Heart right ventricle (tissue), 16 donors: ENCODE measurements at places on chromosomes 3 and 15. TPM values are rescaled to one million over a fixed set of nuclear protein-coding genes. Genes with fewer than 3 reads are reported as not detected.

Gene CCDC71
- 12.2 TPM for total RNA-seq

- DNase-seq = no peak
Observed at GRCh38 chr3:56997675-56998074, 62.8 kb upstream of the SPATA12 start.

Gene A4GNT
- not detected for total RNA-seq

Gene GOLGA6D
- total RNA-seq = not detected

Gene KNL1
- total RNA-seq = 0.80 TPM

Gene CKMT1B
- total RNA-seq = 1.6 TPM

Gene GXYLT2
- 20.9 TPM for total RNA-seq

Gene C3orf49
- not detected for total RNA-seq

DNA sequence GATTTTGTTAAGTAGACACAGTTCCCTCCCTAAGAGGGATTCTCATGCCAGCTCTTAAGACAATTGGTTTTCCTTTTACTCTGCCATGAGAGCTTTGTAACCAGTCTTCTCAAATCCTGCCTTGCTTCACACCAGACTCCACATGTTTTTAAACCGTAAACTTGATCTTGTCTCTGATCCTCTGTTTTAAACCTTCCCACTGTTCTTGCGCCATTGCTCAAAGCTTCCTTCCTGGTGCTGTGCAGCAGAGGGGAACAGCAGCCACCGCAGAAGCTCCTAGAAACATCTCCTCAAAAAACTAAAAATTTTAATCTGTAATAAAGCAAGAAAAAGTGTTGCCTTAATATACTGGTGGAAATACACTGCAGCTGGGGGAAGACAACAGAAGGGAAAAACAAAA, 154.5 kb upstream of the SATB1 start:
- no peak for DNase-seq

Gene BDH1
- 70.6 TPM for total RNA-seq

DNA sequence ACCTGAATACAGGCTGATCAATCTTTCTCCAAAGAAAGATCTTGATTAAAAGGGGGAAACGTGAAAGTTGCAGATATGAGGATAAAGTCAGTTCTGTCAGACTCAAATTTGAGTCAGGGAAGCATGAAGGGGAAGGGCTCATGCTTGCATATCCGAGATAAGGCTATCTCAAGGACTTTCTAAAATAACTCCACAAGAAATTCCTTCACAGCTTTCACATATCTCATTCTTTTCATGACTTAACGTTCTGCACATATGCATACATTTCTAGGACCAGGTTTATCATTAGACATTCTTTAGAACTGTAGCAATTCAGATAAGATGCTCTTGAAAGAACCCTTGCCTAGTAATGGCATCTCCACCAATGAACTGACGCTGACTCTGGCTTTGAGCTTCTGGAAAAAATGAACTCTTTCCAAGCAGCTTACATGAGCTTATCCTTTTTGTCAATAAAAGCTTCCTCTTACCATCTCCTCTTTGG, 15.9 kb downstream of the SH3GL3 start:
- DNase-seq = no peak

DNA sequence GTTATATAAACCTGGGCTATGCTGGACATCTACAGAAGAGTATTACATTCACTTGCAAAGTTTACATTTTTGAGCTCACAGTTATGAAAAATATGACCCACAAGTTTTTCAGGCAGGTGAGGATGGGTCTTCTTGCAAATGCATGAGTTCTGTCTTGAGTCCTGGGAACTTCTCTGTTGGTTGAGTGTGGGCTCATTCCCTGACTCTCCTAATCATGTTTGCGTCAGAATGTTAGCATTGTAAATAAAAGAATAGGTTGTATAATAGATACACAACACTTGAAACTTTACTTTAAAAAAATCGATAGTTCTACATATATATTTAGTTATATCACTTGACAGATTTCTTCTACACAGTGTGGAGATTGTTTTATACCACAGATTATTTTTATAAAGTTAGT, 7.2 kb upstream of the EXOG start:
- no peak for DNase-seq

Gene GPR27
- 3.5 TPM for total RNA-seq

DNA sequence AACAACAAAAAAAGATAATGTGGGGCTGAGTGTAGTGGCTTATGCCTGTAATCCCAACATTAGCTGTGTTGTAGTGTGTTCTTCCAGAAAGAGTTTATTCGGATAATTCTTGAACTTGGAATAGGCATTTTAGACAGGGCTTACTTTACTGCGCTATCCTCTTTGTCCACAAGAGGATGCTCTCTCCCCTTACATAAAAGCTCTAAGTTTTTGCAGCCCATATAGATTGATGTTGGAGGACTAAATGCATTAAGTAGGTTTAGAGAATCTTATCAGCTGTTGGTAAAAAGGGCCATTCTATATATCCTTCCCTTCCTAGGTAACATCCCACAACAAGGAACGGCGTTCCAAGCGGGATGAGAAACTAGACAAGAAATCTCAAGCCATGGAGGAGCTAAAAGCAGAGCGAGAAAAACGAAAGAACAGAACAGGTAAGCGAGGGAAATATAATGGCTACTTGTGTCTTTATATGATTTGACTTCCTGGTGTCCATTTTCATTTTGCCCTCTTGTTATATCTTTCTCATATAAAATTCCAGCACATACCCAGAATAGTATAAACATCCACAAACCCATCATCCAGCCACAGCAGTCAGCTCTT, 27.8 kb upstream of the ITPKA start:
- no peak for DNase-seq

GRCh38 chr3:74000725-74001124, 376.0 kb upstream of the PDZRN3 start:
- DNase-seq = no peak

Gene SLC12A1
- not detected for total RNA-seq

- no peak for DNase-seq
Observed at GRCh38 chr3:153957421-153957820, 163.8 kb upstream of the ARHGEF26 start.

Gene FSTL1
- total RNA-seq = 346 TPM

DNA sequence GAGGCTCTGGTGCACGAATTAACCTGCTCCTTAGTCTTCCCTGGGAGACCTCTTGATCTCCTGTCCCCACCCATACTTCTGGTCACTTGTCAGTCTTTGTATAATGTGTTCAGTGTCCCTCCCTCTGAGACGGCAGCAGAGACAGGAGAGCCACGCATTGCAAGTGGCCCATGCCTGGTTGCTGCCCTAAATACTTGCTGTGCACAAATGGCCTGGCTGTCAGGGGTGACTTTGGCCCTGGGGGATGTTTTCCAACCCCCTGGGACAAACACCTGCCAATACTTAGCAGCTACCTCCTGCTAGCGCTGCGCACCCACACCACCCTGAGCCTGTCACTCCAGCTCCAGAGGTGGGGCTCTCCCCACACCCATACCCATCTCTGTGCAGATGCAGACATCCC, 17.2 kb downstream of the KLF13 start:
- DNase-seq = no peak

Gene TMEM212
- total RNA-seq = not detected

Gene MOBP
- 0.07 TPM for total RNA-seq

Gene PTPRG
- total RNA-seq = 38.3 TPM

Gene GADL1
- total RNA-seq = 0.49 TPM

DNA sequence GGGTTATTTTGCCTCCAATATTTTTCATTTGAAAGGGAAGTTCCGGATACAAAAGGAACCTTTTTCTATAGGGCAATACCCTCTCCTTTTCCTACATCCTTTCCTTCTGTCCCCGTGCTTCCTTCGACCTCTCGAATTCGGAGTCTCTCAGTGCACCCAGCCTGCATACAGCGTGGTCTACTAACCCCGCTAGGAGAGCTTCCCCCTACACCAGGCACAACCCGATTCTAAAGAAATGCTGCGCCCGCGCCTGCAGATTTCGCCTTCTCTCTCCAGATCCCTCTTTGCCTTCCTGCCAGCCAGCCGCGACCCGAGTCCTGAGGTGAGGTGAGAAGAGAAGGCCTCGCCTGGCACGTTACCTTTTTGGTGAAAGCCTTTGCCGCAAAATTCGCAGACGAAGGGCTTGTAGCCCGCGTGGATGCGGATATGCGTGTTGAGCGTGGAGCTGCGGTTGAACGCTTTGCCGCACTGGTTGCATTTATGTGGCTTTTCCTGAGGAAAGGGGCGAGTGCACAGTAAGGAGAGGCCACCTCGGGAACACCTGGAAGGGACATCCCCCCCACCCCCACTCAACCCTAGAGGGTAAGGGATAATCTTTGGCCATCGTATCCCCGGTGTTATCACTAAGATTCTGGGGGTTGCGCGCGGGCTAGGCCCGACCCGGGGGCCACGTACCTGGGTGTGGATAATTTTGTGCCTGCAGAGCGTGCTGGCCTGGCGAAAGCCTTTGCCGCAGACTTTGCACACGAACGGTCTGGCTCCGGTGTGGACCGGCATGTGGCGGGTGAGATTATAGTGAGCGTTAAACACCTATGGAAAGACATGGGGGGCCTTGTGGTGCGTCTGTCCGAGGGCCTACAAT, 2.3 kb downstream of the FEZF2 start:
- no peak for DNase-seq

Gene RASGRF1
- 0.37 TPM for total RNA-seq

GRCh38 chr3:120177707-120178306, 83.6 kb upstream of the GSK3B start:
- DNase-seq = no peak

DNA sequence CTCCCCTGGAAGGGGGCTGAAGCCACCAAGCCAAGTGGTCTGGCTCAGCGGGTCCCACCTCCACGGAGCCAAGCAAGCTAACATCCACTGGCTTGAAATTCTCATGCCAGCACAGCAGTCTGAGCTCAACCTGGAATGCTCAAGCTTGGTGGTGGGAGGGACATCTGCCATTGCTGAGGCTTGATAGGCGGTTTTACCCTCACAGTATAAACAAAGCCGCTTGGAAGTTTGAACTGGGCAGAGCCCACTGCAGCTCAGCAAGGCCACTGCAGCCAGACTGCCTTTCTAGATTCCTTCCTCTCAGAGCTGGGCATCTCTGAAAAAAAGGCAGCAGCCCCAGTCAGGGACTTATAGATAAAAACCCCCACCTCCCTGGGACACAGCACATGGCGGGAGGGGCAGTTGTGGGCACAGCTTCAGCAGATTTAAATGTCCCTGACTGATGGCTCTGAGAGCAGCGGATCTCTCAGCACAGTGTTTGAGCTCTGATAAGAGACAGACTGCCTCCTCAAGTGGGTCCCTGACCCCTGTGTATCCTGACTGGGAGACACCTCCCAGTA, 23.2 kb upstream of the IGSF10 start:
- no peak for DNase-seq

- no peak for DNase-seq
Observed at GRCh38 chr15:75869446-75869845, 26.2 kb downstream of the UBE2Q2 start.

DNA sequence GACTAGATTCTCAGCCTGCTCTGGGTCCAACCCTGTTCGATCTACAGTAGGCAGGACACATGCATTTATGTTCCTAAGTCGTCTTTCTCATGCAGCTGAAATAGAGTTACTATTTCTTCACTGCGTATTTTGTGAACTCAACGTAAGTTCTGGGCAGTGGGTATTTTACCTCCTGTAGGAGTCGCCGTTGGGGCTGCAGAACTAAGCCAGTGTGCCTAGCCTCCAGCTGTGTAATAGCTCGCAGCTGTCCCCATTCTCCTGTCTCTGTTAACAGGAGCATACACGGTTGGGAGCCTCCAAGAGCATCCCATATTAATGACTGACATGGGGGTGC, 58.4 kb upstream of the HRH1 start:
- no peak for DNase-seq

Gene FETUB
- total RNA-seq = not detected

DNA sequence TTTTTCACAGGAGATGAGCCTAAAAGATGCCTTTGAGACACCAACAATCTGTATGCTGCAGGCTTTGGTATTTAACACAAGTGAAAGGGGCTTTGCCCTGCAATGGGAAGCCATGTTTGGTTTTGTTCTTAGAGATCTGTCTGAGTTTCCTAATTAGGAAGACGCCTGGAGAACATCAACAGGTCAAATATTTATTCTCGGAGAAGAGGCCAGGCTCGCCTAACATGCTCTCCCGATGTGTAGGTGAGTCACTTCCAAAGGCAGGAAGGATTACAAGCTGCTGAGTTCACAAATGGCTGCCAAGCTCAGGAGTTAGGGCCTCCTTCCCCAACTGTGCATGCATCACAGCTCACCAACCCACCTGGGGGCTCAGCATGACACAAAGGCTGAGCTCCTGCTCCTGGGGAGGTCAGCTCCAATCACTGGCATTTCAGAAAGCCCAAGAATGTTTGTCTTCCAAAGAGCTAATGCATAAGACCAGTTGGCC, 119.5 kb upstream of the PRICKLE2 start:
- DNase-seq = no peak

Gene RASSF1
- 11.8 TPM for total RNA-seq

Gene CHRD
- total RNA-seq = 7.1 TPM
